ENCODE measurements at places on chromosomes 4 and X.

- no peak for DNase-seq
Measured at GRCh38 chr4:167883266-167883665, 209.1 kb upstream of the ANXA10 start.

DNA sequence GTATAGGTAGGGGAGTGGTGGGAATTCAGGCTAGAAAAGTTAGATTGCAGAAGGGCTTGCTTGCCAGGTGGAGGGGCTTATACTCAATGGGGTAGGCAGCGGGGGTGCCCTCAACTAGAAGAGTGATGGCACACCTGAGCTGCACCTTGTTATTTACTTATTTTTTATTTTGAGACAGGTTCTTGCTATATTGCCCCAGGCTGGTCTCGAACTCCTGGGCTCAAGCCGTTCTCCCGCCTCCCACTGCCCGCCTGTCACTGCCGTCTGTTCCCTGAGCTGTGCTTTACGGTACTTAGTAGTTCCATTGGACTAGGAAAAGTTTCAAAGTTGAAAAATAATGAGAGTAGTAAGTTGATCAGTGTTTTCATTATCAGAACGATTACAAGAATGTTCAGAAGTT, 2.0 kb downstream of the ZFX start:
- no peak for DNase-seq

GRCh38 chr4:86837691-86838503, 11.3 kb downstream of the SLC10A6 start:
- DNase-seq = no peak

DNA sequence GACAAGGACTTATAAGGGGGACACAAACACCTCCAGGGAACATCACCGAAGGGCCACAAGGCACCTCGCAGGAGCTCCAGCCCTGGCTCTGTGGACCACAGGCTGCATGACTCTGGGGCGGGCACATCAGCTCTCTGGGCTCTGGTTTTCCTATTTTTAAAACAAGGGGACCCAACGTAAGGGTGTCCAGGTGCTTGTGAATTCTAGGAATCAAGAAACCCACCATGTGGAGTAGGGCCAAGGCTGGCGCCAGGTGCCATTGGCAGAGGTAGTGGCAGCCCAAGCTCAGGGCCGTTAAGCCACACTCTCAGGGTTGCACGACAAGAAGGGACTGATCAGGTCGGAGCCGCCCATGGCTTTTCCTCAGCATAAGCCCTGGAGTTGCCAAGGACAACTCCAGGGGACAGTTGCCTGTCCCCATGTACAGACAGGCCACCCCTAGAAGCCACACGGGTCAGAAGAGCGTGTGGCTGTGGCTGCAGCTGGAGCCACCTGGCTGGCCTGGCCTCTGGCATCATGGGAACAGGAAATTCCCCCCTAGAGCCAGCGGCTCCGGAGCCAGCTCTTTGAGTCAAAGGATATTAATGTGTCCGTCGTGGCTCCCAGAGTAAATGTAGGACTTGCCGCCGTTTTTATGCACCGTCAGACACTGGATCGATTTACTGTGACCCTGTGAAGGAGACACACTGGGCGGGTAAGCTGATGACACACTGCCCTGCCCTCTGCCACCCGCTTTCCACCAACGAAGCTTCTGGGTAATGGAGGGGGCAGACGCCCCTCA, 32.5 kb downstream of the WDR1 start:
- DNase-seq = no peak

DNA sequence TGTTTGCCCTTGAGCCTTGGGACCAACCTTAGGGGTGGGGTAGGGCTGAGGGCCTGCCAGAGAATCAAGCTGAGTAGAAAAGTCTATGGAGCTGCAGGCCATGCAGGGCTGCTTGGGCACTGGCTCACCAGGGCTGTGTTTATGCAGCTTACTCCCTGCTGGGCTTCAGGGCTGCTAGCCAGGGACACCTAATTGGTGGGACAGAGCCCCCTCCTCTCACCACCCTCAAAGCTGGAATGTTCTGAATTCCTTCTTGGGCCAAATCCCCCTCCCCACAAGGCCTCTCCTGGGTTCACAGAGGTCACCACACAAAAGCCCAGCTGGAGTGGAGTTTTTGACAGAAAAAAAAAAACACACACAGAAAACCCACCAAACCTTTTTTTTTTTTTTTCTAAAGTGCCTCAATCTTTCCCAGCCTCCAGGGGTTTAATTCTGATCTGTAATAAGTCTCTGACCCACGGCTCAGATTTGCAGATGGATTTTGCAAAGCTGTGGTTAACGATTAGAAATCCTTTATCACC, at the start of gene CLDN2:
TSS of gene CLDN2 (plus strand) at position 471 of the 521 bp plus-strand sequence. CDS start 7,827 bp downstream, outside the sequence.
- DNase-seq = no peak

DNA sequence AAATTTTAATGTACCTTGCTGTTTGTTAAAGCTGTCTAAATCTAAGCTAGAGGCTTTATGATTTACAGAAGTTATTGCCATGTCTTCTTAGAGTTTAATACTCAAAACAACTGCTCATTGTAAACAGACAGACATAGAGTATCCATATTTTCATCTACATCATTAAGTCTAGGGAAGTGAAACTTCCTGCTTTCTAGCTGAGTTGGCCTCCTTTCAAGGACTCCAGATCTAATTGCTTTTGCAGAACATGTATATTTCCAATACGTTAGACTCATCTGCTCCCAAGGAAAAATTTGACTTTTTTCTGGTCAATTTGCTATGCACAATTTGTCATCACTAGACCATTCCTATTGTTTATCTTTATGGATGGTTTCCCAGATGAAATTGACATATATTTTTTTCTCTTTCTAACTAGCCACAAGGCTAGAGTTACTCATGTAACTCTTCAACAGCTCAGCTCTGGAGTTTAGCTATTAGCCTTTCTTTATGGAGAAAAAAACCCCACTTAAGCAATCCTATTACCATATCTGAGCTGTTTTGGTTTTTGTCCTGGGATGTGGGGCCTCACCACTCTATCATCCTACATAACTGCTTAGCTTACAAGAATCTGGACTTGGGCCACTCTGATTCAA, 122.9 kb downstream of the PPA2 start:
- no peak for DNase-seq

- DNase-seq = no peak
Measured at GRCh38 chrX:9048801-9049200, 14.9 kb upstream of the FAM9B start.

- no peak for DNase-seq
Measured at GRCh38 chr4:7029212-7029611, 14.0 kb upstream of the TADA2B start.

- DNase-seq = no peak
Measured at GRCh38 chrX:10797466-10797865, 177.1 kb upstream of the MID1 start.

GRCh38 chr4:103012060-103012459, 7.4 kb downstream of the SLC9B1 start:
- DNase-seq = no peak

- DNase-seq = no peak
Measured at GRCh38 chr4:101222156-101222845, 125.0 kb downstream of the PPP3CA start.

GRCh38 chr4:87500092-87500462, 29.1 kb downstream of the SPARCL1 start:
- no peak for DNase-seq

GRCh38 chr4:41025824-41026223, 188.5 kb downstream of the APBB2 start:
- no peak for DNase-seq

GRCh38 chr4:107894138-107894603, 37.2 kb upstream of the CYP2U1 start:
- DNase-seq = no peak

- no peak for DNase-seq
Measured at GRCh38 chr4:111464251-111465045, 680.8 kb upstream of the FAM241A start.
